ENCODE measurements at places on chromosomes 5 and 9. TPM values are rescaled to one million over a fixed set of nuclear protein-coding genes. Genes with fewer than 3 reads are reported as not detected.

GRCh38 chr9:16329671-16330113 lies 540.8 kb downstream of the BNC2 start:
- no peak overlapping the region for H3K27ac ChIP-seq
- H3K4me3 ChIP-seq, result no peak overlapping the region
- H3K36me3 ChIP-seq, result no peaks in the 10 kb centered on the region

DNA sequence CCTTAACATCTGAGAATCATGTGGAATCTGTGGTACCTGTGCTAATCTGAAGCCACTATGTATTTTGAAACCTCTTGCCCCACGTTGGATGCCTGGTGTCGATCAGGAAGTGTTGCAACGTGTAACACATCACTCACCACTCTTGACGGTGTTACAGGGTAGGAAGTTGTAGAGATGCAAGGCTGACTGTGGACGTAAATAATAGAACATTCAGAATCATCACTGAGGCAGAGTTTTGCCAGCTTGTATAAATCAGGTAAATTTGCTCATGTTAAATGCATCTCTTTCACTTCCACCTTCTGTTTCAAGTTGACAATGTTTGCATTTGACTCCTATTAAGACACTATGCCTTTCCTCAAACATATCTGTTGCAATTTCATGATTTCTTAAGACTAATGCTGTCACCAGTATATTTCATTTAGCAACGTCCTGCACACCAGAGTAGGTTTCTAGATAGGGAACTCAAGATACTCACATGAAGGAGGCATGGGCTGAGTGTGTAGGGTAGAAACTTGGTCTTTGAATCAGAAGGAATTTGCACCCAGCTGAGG lies 38.1 kb downstream of the BASP1 start:
- H3K4me1 ChIP-seq, result no peaks in the 10 kb centered on the region
- H3K27ac ChIP-seq, result no peak overlapping the region
- no peak overlapping the region for H3K4me3 ChIP-seq
- no peak for DNase-seq
- H3K27me3 ChIP-seq, result no peaks in the 10 kb centered on the region

The GFI1B gene
- not detected for total RNA-seq

The HMGXB3 gene
- 33.2 TPM for total RNA-seq

Measured in adrenal gland (tissue), 19 donors.